ENCODE measurements at places on chromosomes 3 and 15.

DNA sequence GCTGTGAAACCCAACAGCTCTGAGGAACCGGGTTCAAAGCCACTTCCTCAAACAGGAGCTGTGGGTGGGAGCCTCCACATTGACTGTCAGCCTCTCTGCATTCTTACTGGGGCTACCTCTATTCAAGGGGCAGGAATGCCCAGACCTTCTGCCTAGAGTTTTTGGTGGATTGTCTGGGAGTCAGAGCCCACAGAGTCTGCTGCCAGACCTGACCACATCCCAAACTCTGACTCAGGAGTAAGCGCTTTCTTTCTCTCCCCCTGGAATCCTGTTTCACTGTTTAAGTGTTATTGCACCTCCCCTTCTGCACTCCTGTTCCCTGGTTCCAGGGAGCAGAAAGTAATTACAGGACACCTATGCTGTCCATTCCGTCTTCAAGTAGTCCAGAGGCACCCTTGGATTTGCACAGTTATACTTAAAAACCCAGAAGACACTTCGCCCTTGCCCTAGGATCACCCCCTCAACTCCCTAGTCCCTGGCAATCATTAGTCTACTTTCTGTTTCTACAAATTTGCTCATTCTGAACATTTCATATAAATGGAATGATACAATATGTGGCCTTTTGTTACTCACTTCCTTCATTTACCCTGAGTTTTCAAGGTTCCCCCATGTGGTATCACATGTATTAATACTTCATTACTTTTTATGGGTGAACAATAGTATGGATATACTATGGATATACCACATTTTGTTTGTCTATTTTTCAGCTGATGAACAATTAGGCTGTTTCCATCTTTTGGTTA, 37.9 kb upstream of the TJP1 start:
- no peak for DNase-seq

GRCh38 chr3:78893161-78893560, 874.6 kb downstream of the ROBO1 start:
- no peak for DNase-seq

DNA sequence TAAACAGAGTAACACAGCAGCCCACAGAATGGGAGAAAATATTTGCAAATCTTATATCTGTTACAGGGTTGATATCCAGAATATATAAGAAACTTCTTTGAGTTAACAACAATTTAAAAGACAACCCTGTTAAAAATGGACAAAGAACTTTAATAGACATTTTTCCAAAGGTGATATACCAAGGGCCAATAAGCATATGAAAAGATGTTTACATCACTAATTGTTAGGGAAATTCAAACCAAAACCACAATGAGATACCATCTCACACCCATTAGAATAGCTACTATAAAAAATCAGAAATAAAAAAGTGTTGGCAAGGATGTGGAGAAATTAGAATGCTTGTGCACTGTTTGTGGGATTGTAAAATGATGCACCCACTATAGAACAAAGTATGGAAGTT, 110.8 kb downstream of the SPATA16 start:
- DNase-seq = no peak

DNA sequence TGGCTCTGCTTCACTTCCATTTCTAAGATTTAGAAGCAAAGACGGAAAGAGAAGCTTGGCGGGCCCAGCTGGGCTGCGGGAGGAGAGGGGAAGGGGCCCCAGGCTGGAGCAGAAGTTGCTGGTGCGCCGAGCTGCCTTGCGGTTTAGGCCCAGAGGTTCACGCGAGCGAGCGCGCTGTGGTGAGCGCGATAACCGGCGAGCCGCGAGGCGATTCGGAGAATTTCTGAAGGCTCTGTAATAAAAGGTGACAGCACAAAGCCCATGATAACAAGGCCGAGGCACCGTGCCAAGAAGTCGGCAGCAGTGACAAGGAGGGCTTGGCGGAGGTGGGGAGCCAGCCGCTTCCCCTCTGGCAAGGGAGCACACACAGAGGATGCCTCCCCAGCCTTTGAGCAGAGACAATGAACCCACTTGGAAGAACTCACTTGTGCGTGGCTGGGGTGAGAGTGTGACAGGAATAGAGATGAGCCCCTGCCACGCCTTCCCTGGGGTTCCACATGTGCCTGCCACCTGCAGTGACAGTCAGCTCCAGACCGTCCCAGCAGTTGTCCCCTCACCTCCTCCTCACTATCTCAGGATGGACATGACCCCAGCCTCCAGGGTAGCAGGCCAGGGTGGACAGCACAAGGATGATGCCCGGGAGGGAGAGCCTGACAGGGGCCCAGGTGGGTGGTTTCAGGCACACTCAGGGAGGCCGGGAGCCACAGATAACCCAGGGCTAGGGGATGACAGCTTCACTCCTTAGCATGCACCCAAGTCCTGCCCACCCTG, 315.2 kb downstream of the UACA start:
- DNase-seq = no peak

DNA sequence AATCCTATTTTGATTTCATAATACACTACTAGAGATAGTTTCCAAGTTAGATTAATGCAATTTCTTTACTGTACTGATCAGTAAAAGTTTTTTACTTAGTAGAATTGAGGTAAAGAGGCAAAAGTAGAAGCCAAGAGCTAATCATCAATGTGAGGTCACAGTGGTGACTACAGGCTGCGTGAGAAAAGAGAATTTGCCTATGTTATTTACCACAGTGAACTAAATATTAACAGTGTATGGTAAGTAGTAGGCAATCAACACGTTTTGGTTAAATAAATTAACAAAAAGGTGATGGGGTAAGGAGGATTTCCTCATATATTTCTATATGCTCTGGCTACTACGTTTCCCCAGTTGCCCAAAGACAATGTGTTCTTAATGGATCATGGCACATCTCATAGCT, 202.2 kb upstream of the CMC1 start:
- DNase-seq = no peak

DNA sequence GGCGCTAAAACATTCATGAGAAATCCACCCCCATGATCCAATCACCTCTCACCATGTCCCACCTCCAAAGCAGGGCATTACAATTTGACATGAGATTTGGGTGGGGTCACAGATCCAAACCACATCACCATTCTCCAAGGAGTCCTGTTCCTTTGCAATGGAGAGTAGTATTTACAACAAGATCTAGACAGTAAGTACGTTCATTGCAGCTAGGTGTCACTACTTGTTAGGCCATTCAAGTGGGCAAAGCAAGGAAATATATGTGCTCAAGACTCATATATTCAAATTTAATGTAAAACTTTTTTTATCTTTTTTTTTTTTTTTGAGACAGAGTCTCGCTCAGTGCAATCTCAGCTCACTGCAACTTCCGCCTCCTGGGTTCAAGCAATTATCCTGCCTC, 79.3 kb downstream of the AQP9 start:
- no peak for DNase-seq

- no peak for DNase-seq
Observed at GRCh38 chr3:108014943-108015342, 75.9 kb downstream of the CD47 start.

DNA sequence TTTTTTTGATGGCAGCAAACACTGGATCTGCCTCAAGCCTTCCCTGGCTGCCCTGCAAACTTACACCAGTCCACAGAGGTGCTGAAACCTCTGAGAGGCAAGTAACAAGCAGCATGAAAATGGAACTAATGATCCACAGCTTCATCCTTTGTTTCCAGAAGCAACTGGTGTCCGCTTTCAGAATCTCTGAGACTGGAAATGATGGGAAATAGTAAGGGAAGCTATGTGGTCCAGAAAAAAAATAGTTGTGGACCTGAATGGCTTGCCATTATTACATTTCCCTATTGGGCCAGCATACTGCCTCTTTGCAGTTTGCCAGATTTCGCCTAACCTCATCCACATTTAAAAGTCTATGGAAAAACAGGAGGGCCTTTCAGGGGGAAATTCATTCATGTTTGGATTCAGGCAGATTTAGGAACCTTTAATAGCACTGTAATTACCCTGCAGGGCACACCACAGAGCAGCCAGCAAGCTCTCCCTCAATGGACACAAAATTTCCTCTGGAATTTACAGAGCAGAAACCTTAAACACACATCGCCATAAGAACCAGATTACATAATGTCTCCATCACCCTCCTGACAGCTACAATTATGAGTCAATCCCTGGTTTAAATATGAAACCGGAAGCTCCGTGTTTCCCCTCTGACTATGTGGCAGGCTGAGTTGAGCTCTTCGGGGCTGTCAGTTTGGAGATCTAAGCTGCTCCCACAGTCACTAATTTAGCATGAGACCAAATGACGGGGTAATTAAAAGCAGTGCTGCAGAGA, 134.4 kb downstream of the TMCO5A start:
- DNase-seq = no peak

DNA sequence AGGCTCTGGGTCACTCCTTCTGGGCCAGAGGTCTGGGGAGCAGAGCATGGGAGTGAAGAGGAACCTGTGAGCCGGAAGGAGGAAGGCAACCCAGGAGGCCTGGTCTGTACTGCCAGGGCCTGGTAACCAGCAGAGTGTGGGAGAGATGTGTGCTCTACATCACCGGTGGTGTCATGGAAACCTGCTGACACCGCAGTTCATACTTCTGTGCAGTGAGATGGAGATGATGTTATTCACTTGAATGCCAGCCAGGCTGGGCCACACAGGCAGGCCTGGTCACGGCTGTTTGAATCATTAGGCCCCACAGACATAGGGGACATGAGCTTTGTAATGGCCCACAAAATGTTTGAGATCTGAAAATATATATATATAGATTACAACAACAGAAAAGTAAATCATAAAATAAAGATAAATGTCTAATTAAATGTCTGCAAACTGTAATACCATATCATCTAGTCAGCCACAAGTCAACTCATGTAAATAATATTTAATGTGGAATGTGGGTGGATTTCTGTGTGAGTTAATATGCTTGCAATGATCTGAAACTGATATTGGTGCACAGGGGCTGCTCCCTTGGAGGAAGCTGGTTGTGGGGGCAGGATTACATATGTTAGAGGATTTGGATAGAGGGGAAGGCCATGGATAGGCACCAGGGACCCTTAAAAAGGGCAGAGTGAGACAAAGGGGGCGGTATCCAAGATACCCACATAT, 108.5 kb upstream of the PFN2 start:
- DNase-seq = peak; percentile 50

GRCh38 chr3:45024542-45025255, 1.4 kb upstream of the CLEC3B start:
- DNase-seq = no peak

GRCh38 chr3:13347390-13347950, 72.7 kb downstream of the NUP210 start:
- DNase-seq = no peak

DNA sequence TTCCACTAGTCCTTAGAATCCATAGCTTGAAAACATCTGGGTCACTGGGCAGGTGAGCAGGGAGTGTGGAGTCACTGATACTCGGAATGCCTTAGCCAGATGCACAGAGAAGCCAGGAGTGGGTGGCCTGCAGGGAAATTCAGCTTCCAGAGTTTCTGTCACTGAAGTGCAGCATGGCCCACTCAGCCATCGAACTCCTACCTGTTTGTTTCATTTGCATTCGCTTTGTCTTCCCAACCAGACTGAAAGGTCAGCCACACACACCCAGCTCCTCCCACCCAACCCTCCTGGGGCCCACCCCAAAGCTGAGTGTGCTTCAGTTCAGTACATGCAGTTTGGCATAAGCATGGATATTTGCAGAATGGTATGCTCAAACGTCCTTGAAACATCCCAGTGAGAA, 124.5 kb upstream of the ATP10A start:
- DNase-seq = no peak

GRCh38 chr3:107077391-107077790, 299.8 kb upstream of the CCDC54 start:
- no peak for DNase-seq

DNA sequence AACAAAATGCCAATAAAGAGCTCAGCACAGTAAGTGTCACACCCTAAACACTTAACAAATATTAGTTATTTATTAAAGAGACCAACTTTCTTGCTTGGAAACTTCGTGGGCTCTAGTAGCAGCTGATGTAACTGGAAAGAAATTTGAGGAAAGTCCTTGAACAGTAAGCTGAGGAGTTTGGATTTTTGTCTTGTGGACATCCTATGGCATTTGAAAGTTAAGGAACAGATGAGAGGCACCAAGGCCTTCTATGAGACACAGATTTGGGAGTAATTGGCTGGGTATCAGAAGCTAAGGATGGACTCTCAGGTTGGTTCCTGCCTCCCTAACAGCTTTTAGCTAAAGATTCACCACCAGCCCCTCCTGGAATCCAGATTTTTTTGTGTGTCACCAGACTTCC, 59.7 kb upstream of the FILIP1L start:
- DNase-seq = no peak

- DNase-seq = no peak
Observed at GRCh38 chr15:49196856-49197255, 26.8 kb downstream of the GALK2 start.

DNA sequence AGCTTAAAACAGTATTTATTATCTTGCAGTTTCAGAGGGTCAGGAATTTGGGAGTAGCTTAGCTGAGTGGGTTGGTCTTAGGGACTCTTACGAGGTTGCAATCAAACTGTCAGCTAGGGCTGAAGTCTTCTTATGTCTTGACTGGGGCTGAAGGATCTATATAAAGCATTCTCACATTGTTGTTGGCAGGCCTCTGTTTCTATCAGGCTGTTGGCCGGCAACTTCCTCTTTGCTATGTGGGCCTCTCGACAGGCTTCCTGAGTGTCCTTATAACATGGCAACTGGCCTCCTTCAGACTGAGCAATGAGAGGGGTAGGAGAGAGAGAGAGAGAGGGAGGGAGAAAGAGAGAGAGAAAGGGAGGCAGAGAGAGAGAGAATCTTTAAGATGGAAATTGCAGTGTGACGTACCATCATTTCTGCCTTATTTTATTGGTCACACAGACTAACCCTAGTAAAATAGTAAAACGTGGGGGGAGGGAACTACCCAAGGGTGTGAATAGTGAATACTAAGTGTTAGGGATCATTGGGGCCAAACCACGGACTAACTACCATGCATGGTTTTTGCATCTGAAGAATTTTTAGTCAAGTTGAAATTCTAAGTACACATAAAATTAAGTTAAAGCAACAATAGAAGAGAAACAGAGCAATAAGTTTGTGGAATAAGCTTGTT, 16.1 kb downstream of the FGF7 start:
- DNase-seq = no peak

- DNase-seq = no peak
Observed at GRCh38 chr15:47548986-47549385, 168.3 kb upstream of the SEMA6D start.

GRCh38 chr15:48679952-48680351, 34.4 kb upstream of the FBN1 start:
- no peak for DNase-seq

DNA sequence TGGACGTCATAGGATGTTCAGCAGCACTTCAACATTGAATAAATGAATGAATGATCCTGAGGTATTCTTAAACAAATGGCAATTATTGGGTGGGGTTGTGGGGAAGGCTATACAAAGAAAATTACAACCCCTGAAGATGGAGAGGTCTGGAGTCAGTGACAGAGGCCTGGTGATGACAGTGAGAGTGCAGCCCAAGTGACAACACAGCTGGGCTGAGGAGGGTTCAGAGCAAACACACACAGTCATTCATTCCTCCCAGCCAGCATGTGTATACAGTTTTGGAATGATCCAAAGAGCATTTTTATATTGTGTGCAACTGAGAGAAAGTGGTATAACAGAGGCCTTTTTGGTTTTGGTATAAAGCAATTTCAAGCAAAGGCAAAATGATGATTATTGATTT, 148.1 kb downstream of the ANO10 start:
- DNase-seq = no peak

- DNase-seq = no peak
Observed at GRCh38 chr3:71478568-71478967, 105.0 kb downstream of the FOXP1 start.

Data from DMS153 (cell line).